HCT116 (cell line): ENCODE measurements at places on chromosomes 1 and 21. TPM values are rescaled to one million over a fixed set of nuclear protein-coding genes. Genes with fewer than 3 reads are reported as not detected.

GRCh38 chr1:169529068-169529642, 43.4 kb upstream of the SLC19A2 start:
- DNase-seq = peak; percentile 85

GRCh38 chr1:19877821-19878636, 4.2 kb upstream of the OTUD3 start:
- DNase-seq = no peak

DNA sequence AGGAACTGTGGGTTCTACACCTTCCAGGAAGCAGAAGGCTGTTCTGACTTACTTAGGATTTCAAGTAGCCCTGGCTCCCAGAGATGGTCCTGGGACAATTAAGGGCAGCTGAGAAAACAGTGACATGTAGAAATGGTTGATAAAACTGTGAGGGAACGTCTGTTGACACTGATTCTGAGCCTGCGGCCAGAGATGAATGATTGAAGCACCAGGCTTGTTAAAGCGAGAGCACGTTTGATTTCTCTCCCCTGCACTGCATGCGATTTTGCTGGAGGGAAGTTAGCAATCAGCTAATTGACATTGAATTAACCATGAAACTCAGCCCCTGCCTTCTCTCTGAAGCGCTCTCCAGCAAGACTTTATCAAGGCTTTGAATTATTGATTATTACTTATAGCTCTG, 29.9 kb upstream of the POU3F1 start:
- no peak for DNase-seq

RGS7 gene
- not detected for total RNA-seq

- DNase-seq = peak; percentile 12
Observed at GRCh38 chr1:60942291-60942690, 140.1 kb upstream of the NFIA start.

DNA sequence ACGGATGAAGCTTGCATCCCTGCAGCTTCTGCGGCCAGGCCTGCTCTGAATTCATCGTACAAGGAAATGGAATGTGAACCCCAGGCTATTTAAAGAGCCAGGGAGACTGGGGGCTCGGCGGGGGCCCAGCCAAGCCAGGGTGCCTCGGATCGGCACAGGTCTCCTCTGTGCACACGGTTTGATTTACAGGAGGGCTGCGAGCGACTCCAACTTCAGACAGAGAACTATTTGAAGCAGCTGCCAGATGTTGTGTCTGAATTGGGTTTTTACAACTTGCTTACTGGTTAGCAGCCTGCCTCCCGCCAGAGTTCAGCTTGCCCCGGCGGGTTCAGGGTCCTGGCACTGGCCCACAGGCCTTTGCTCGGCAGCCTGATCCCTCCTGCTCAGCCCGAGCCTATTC, 83.2 kb downstream of the SPSB1 start:
- DNase-seq = no peak

GRCh38 chr1:226487921-226488320, 60.6 kb upstream of the STUM start:
- DNase-seq = no peak
